DND-41 (cell line): ENCODE measurements at places on chromosomes 13 and 19.

DNA sequence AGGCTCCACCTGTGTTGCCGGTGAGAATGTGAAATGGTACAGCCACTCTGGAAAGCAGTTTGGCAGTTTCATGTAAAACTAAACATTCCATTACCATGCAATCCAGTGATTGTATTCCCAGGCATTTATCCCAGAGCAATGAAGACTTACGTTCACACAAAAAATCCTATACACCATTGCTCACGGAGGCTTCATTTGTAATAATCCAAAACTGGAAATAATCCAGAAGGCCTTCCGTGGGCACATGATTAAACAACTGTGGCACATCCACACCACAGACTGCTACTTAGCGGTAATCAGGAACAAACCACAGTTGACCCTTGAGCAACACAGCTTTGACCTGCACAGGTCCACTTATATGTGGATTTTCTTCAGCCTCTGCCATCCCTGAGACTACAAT is 339.7 kb downstream of the MTUS2 start:
- DNase-seq: no peak

GRCh38 chr13:25186187-25186586 is 14.1 kb upstream of the AMER2 start:
- DNase-seq: no peak

- DNase-seq: no peak
Measured at GRCh38 chr13:27920677-27921420, 1.0 kb downstream of the PDX1 start.

- no peak for DNase-seq
Measured at GRCh38 chr13:50826035-50826434, 17.5 kb downstream of the DLEU7 start.

GRCh38 chr19:3263866-3264265 is 39.4 kb downstream of the CELF5 start:
- DNase-seq: no peak
